ENCODE measurements at places on chromosomes 6 and 20.

- no peak for DNase-seq
Observed at GRCh38 chr20:35711588-35712209, 12.5 kb downstream of the ROMO1 start.

- DNase-seq, result no peak
Observed at GRCh38 chr6:108697561-108698161, 136.9 kb downstream of the FOXO3 start.

DNA sequence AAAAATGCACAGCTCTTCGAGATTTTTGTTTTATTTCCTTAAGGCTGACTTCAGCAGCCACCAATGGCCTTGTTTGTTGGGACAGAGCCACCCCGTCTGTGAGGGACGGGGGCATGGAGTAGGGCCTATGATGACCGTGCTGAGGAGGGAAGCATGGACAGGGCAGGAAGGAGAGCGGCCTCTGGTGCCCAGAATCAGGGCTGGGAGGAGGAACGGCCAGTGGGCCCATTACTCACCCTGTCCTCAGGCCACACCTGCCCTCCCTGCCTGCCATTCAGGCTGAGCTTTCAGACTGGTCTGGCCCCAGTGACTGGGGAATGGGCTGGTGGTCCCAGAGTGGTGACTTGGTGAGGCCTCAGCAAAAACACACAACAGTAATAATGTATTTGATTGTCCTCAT, 104.4 kb downstream of the SMOC2 start:
- no peak for DNase-seq

- no peak for DNase-seq
Observed at GRCh38 chr6:169866140-169866534, 114.7 kb downstream of the ERMARD start.

- peak; percentile 56 for DNase-seq
Observed at GRCh38 chr6:32973144-32974015, 5.0 kb downstream of the BRD2 start.

GRCh38 chr6:135922174-135922573, 70.7 kb downstream of the PDE7B start:
- DNase-seq, result peak; percentile 66

GRCh38 chr20:31841928-31842327, 3.5 kb downstream of the FOXS1 start:
- no peak for DNase-seq

Data from BE2C (cell line).